ENCODE measurements at places on chromosomes 6 and 20.
A peak's percentile ranks its signal among the peaks of the same experiment; 100 is the strongest.

- DNase-seq, result no peak
Measured at GRCh38 chr20:10236540-10237533, 18.2 kb downstream of the SNAP25 start.

DNA sequence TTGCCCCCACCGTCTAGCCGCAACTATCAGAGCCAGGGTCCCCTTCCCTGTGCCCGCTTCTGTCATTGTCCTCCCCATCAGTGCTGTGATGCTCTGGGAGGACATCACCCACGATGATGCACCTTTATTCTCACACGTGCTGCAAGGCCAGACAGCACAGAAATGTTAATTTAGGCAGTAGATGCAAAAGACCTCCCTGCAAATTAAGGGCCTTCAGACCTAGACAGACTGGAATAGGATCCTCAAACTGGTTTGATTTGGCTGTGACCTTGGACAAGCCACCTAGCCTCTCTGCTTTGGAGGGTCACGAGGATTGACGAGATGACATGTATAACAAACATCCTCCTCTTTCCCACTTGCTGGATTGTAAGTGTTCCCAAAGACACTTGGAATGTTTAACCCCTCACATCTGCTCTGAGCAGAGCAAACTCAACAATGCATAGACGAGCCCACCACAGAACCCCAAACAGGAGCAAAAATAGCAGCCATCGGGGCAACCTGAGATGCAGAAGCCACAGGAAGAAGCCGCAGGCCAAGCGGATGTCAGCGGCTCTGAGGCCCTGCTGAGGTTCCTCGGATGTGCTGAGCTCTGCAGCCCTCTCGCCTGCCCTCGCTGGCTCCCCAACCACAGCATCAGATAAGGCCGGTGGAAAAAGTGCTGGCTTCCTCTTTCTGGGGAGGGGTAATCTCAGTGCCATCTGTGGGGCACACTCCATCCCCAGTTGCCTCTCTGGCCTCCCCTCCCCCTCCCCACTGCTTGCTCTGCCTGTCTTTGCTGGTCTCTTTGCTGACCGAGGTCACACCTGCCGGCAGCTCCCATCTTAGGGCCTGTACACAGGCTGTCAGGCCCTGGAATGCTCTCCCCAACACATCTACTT lies 35.3 kb downstream of the TOX2 start:
- DNase-seq, result no peak

- peak; percentile 27 for DNase-seq
Measured at GRCh38 chr6:11315743-11316437, 83.4 kb upstream of the NEDD9 start.

- no peak for DNase-seq
Measured at GRCh38 chr6:148104131-148104530, 238.5 kb upstream of the SASH1 start.

- DNase-seq, result no peak
Measured at GRCh38 chr20:62708591-62709536, at the start of gene NTSR1. NTSR1 (plus strand) TSS chr20:62708836; CDS start chr20:62709208, 372 bp downstream.

Measured in inflammatory macrophage (primary cell).